Cardiac ventricle fibroblast (primary cell): ENCODE measurements at places on chromosomes 1 and 21. TPM values are rescaled to one million over a fixed set of nuclear protein-coding genes. Genes with fewer than 3 reads are reported as not detected.

The IL19 gene
- total RNA-seq = not detected in 2 replicates

The PARS2 gene
- total RNA-seq = 4.3 and 4.5 TPM in 2 replicates

The ITLN2 gene
- not detected in 2 replicates for total RNA-seq

The RAB42 gene
- total RNA-seq = 3.2 and 6.8 TPM in 2 replicates

The NBPF20 gene
- total RNA-seq = 1.2 and 3.2 TPM in 2 replicates

The SLC2A5 gene
- total RNA-seq = 5.8 and 6.7 TPM in 2 replicates

The PLA2G2A gene
- total RNA-seq = 4.4 and 8.4 TPM in 2 replicates

The RBM15 gene
- total RNA-seq = 16.7 and 18.1 TPM in 2 replicates

The KCNN3 gene
- 0.10 and 0.19 TPM in 2 replicates for total RNA-seq

The LINGO4 gene
- not detected in 2 replicates for total RNA-seq

The CLIC6 gene
- total RNA-seq = not detected in 2 replicates

The EPHB2 gene
- total RNA-seq = 1.9 TPM in 2 replicates

The NES gene
- 27.0 and 30.6 TPM in 2 replicates for total RNA-seq

The TIMM17A gene
- 21.1 and 28.0 TPM in 2 replicates for total RNA-seq

The BTBD19 gene
- 5.1 and 7.8 TPM in 2 replicates for total RNA-seq

The SPRR3 gene
- not detected in 2 replicates for total RNA-seq

The BCL2L15 gene
- 0.12 and 0.20 TPM in 2 replicates for total RNA-seq

The C1orf226 gene
- total RNA-seq = 0.15 and 1.7 TPM in 2 replicates

The SPATA21 gene
- total RNA-seq = not detected in 2 replicates

The TMPRSS2 gene
- total RNA-seq = not detected in 2 replicates

The CFAP298 gene
- total RNA-seq = 15.4 and 20.2 TPM in 2 replicates
